AG04449 (cell line): ENCODE measurements at places on chromosomes 16 and 17.

- peak; percentile 26 for DNase-seq
Observed at GRCh38 chr16:89363621-89364393, 126.6 kb downstream of the ANKRD11 start.

- DNase-seq, result no peak
Observed at GRCh38 chr17:34163123-34163522, 92.0 kb upstream of the CCL2 start.

DNA sequence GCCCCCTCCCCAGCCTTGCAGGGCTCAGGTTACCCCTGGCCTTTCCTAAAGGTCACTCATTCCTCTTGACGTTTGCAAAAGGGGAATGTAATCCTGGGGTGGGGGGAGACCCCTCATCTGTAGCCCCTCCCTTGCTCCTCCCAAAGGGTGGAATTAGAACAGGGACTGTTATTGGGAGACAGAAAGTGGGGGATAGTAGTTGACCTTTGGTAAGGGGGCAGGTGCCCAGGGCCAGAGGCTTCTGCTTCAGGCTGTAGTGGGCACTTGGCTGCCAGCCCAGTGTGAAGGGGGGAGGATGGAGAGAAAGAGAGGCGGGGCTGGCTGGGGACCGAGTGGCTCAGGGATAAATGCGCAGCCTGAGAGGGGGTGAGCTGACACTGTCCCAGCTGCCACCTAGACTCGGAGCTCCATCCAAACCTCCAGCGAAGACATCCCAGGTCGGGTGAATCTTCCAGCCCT, at the start of gene ENO3:
ENO3 (plus strand) TSS at position 374 of the 459 bp plus-strand sequence. CDS start 711 bp downstream, outside the sequence.
- no peak for DNase-seq

DNA sequence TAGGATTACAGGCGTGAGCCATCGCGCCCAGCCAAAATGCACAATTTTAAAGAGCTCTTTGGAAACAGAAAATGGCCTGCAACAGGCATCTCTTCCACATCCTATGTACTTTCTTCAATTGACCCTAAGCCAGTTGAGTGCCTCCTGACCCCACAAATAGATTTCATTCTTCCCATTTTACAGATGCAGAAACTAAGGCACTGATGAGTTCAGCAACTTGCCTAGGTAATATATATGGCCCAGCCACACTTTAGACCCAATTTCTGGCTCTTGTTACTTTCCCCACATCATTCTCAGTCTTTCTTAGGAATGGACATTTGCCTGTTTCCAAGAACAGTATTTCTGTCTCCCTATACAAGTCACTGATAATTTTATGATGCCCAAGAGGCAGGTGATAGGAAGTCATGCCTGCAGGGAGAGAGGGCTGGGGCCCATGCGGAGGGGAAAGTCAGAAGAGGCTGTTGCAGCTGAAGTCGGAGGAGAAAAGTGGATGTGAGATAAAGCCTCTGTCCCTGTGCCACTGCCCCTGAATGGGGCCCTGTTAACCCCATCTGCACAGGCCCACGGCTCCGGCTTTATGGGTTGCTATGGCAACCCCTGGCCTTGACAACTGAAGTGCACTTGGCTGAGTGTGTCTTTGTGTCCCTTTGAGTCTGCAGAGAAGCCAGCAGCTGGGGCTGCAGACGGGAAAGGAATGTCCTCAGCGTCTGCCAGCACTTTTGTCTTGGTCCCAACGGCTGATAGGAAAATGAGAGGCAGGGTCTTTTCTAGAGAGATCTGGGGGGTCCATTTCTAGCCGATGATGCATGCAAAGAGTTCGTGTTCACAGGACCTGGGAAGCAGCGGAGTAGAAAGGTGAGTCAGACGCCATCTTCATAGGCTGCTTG, 45.9 kb downstream of the ABAT start:
- no peak for DNase-seq

GRCh38 chr16:67979955-67980678, at the start of gene DPEP3:
Gene DPEP3 (minus strand): TSS chr16:67980499. CDS start chr16:67980380, 119 bp downstream.
- DNase-seq, result no peak

DNA sequence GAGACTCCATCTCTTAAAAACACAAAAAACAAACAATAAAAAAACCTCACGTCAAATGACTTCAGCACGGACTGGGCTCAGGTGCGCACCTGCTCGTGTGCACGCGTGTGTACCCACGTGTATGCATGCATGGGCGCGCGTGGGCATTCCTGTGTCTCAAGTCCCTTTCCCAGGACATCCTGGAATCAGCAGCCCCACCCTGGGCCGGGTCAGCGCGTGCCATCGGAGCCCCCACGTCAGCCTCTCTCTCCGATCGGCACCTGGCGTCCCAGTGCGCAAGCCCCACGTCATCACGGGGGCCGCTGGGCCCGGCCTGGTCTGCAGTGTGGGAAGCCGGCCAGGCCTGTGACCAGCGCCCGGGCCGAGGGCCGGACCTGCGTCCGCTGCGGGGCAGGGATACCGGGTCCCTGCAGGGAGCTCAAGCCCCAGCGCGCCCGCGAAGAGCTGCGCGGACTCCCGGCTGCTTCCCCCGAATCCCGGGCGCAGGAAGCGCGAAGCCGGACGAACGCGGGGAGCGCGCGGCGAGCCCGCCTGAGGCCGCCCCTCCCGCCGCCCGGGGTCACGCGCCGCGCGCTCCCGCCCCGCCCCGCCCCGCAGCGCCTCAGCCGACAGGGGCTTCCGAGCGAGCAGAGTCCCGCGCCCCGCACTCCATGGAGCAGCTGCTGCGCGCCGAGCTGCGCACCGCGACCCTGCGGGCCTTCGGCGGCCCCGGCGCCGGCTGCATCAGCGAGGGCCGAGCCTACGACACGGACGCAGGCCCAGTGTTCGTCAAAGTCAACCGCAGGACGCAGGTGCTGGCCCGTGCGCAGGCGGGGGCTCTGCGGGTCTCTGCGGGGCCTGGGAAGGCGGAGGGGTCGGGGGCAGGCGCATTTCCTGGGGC, at the start of gene FN3K:
FN3K (plus strand) TSS at position 629 of the 880 bp plus-strand sequence; CDS start at position 651, 22 bp downstream.
- no peak for DNase-seq

DNA sequence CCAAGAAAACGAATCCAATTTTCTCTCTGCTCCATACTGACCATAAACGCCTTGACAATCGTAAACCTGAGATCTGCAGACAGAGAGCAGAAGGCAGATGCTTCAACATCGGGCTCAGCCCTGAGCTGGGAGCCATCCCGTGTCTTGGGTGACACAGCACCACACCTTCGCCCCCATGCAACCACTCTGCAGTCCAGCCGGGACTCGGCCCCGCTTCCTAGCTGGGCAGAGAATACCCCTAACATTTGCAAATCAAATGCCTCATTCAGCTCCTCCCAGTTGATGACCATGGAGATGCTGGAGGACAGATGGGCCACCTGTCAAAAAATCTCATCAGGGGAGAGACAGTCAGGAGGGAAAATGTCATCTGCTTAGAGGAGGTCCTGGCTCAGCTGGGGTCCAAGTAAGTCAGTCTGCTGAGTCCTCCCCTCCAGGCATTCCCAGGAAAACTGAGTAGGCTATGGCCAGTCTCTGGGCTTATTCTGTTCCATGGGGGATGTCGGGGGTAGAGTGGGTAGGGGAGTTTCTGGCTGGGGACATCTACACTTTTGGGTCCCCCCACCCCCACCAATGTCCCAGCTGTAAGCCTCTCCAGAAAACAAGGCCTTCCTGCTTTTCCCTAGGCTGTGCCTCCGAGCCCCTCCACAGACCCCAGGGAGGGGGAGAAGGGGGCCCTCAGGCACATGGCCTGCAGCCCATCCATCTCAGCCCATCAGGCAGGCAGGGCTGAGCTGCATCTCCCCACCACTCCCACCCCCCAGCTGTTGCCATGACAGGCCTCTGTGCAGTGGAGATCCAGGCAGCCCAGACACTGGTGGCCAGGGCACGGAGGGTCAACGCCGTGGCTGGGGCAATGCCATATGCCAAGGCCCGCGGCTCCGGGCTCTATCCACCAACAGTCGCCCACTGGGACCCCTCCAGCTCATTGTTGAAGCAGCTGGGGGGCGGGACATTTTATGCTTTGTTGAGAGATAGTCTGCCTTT, 158.6 kb downstream of the AXIN2 start:
- DNase-seq, result no peak

- DNase-seq, result no peak
Observed at GRCh38 chr16:87202346-87202745, 114.8 kb downstream of the C16orf95 start.

DNA sequence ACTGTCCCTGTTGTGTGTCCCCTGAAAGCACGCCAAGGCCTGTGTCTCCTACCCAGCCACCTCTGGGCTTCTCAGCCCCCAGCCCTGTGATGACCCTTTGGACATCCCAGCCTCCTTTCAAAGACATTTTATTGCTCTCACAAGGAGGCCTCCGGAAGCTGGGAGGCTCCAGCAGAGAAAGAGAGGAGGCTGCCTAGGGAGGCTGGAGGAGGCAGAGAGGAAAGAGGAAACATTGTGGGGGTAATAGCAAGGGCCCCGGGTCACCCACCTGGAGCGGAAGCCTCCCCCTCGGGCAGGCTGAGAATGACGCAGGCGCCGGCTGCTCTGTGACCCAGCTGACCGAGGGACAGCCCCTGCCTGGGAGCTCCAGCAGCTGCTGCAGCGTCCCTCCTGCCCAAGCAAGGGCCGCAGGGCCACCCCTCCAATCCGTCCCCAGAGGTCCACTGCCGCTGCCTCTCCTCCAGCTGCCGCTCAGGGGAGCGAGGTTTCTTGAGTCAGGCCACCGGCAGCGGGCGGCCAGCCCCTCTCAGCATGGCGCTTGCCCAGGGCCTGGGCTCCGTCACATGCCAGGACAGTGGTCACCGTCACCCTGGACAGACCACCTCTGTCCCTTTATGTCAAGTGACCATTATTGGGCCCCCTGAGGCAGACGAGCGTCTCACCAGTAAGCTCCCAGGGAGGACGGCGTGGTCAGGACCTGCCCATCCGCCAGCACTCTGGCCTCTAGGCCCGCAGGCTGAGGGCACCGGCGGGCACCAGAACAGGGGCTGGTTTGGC, 29.3 kb downstream of the ACTG1 start:
- no peak for DNase-seq

DNA sequence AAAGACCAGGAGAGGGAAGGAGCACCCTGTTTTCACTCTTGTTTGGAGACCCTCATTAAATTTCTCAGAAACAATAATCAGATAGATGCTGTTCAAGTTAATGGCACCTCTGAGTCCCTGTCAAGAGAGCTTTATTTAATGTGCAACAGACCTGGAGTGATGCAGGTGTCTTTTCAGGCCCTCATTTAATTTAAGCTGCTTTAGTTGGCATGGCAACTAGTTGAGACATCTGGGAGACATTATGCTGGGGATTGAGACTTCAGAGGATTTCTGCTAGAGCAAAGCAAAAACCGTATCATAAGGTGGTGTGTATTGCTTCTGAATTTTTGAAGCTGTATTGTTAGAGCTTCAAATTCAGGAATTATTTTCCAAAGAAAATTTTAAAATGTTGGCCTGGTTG, 108.5 kb downstream of the NLK start:
- no peak for DNase-seq

DNA sequence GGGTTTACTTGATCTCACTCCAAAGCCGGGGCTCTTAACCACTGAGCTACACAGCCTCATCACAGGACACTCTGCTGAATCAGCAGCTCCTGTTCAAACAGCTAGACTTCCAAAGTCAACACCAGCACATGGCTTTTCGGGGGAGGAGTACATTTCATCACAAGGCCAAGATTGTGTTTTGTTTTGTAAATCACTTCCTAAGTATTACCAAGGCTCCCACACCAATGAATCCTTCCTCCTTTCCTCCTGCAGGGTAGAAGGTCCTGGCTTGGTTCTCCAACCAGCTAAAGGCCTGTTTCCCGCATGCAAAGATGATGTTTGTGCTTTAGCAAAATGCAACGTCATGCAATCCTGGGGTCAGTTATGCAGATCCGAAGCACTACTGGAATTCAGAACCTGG, 152.5 kb downstream of the XYLT1 start:
- no peak for DNase-seq

GRCh38 chr17:49434821-49435670, 20.4 kb upstream of the PHB1 start:
- DNase-seq, result no peak

- no peak for DNase-seq
Observed at GRCh38 chr16:57475711-57476339, 10.5 kb downstream of the DOK4 start.

GRCh38 chr17:81331527-81332043, 36.5 kb upstream of the SLC38A10 start:
- DNase-seq, result no peak

GRCh38 chr17:51000835-51001638, 119.6 kb downstream of the SPAG9 start:
- DNase-seq, result no peak

DNA sequence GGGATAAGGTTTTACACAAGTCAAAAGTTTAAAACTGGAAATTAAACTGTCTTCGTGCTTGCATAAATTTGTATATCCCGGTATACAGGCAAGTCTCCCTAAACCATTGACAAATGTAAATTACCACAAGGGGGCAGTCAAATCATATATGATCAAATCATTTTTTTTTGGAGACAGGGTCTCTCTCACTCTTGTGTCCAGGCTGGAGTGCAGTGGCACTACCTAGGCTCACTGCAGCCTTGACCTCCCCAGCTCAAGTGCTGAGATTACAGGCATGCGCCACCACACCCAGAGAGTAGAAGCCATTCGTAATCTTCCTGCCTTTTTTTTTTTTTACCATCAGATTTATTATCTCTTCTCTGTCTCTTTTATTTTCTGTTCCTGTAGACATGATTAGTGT, 18.5 kb downstream of the TOP2A start:
- DNase-seq, result peak; percentile 12

DNA sequence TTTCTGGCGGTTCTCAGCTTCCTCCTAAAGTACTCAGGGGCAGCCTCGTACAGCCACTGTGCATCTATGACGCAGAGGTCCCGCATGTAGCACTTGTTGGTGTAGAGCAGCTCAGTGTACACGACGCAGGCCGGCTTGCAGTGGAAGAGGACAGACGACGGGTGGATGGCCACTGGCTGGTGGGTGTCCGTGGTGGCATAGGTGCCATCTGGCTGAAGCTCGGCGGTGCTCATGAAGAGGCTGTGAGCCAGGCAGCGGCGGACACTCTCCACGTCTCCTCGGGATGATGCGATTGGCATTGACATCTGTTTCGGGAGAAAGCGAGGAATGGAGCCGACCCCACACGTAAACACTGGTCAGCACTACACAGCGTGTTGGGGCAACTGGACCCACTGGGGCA, 5.3 kb upstream of the C1QBP start:
- no peak for DNase-seq

- no peak for DNase-seq
Observed at GRCh38 chr17:42389135-42389417, 834 bp upstream of the STAT3 start.

DNA sequence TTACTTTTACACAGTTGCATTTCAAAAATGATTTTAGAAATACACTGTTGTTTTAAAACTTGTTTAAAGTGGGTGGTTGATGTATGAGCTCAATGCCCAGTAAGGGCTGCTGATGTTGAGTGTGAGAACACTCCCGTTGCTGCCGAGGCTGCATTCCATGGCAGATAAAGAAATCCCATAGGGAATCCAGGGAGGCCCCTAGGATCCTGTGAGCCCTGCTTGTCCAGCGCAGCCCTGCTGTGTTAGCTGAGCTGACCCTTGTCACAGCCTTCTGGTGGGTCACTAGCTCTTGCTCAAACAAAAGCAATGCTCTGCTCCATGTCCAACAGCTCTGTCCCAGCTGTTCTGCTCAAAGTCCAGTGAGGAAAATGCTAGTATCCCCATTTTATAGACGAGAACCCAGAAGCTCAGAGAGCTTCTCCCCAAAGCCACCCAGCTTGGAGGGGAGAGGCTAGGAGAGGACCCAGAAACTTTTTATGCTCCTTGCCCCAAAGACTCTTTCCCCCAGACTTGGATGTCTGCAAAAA, 18.6 kb upstream of the COL1A1 start:
- DNase-seq, result no peak

GRCh38 chr17:6599364-6599763, 41.1 kb downstream of the KIAA0753 start:
- DNase-seq, result no peak

- no peak for DNase-seq
Observed at GRCh38 chr17:80743181-80743771, 198.6 kb downstream of the RPTOR start.

- no peak for DNase-seq
Observed at GRCh38 chr17:39360537-39360936, 40.9 kb downstream of the FBXL20 start.
